A549 treated with GW870086 at 1 μM for 4 hours (cell line): ENCODE measurements at places on chromosomes 1 and 21. TPM values are rescaled to one million over a fixed set of nuclear protein-coding genes. Genes with fewer than 3 reads are reported as not detected.

GALNT2 gene
- 141 to 166 TPM (median 158 TPM) in 5 replicates for total RNA-seq

ACKR1 gene
- not detected in 5 replicates for total RNA-seq

TRIM17 gene
- total RNA-seq, result not detected in 5 replicates

PRAMEF11 gene
- not detected in 5 replicates for total RNA-seq

IPP gene
- total RNA-seq, result 3.1 to 5.3 TPM (median 4.4 TPM) in 5 replicates

SPRR3 gene
- total RNA-seq, result not detected in 5 replicates

PLPPR4 gene
- not detected in 5 replicates for total RNA-seq

PRMT2 gene
- total RNA-seq, result 47.8 to 54.2 TPM (median 50.3 TPM) in 5 replicates

RBM11 gene
- total RNA-seq, result not detected in 5 replicates

SLC22A15 gene
- total RNA-seq, result 0.43 to 1.2 TPM (median 0.70 TPM) in 5 replicates

AKR7A3 gene
- total RNA-seq, result 0.11 to 0.21 TPM (median 0.16 TPM) in 4 of 5 replicates, not detected in the other

RNASEL gene
- total RNA-seq, result 1.1 to 2.3 TPM (median 2.1 TPM) in 5 replicates

NUAK2 gene
- total RNA-seq, result 28.8 to 32.2 TPM (median 29.8 TPM) in 5 replicates
